Ovary (tissue), 10 donors: ENCODE measurements at places on chromosomes 3 and 15. TPM values are rescaled to one million over a fixed set of nuclear protein-coding genes. Genes with fewer than 3 reads are reported as not detected.

The ABI3BP gene
- 75.2 TPM for total RNA-seq

- DNase-seq, result peak; percentile 31
- no peaks in the 10 kb centered on the region for H3K27me3 ChIP-seq
- no peaks in the 10 kb centered on the region for H3K36me3 ChIP-seq
- H3K4me1 ChIP-seq, result peaks cover 3% of the 10 kb centered on the region
- peak overlapping the region; percentile 93 for H3K4me3 ChIP-seq
- no peak overlapping the region for H3K27ac ChIP-seq
Observed at GRCh38 chr3:123586131-123586530, 1.3 kb upstream of the HACD2 start.

- H3K27me3 ChIP-seq, result no peaks in the 10 kb centered on the region
- H3K4me3 ChIP-seq, result no peak overlapping the region
- H3K27ac ChIP-seq, result peak overlapping the region; percentile 67
- peaks cover 15% of the 10 kb centered on the region for H3K4me1 ChIP-seq
Observed at GRCh38 chr3:16240229-16241023, 24.3 kb downstream of the DPH3 start.

The FNDC3B gene
- 122 TPM for total RNA-seq

The EFHB gene
- 3.6 TPM for total RNA-seq

DNA sequence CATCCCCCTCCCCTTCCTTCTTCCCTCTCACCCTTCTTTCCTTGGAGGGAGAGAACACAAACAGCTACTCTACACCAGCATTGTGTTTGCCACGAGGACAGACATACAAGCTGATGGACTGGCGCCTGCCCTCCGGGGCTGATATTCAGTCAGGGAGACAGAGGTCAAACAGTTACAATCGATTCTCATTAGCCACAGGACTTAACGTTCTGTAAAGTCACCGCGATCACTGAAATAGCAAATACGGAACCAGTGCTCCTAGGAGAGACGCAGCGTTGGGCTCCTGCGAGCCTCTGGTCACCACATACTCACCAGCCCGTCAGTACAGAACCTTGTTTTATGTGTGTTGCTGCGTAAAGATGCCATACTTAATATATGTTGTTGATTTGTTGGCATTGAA is 108.8 kb downstream of the LRRK1 start:
- H3K4me3 ChIP-seq, result no peak overlapping the region
- H3K4me1 ChIP-seq, result peaks cover 18% of the 10 kb centered on the region
- no peaks in the 10 kb centered on the region for H3K27me3 ChIP-seq
- no peak overlapping the region for H3K27ac ChIP-seq
- H3K36me3 ChIP-seq, result no peaks in the 10 kb centered on the region
- peak; percentile 6 for DNase-seq

DNA sequence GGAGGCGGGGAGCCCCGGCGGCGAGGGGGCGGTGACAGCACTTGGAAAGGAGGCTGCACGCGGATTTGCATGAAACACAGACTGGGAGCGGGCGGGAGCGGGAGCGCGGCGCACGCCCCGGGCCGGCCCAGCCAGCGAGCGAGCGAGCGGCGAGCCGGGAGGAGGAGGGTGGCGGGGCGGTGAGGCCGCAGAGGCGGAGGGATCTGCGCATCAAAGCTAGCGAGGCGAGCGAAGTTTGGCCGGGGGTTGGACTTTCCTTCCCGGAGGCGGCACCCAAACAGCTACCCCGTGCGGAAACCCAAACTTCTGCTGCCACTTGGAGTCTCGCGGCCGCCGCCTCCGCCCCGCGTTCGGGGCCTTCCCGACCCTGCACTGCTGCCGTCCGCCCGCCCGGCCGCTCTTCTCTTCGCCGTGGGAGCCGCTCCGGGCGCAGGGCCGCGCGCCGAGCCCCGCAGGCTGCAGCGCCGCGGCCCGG is at the start of gene SMAD3:
TSS of gene SMAD3 (plus strand) at position 72 of the 475 bp plus-strand sequence. CDS start 553 bp downstream, outside the sequence.
- H3K27ac ChIP-seq, result peak within 1 kb of the TSS; percentile 90
- H3K4me1 ChIP-seq, result peaks cover 22% of the 10 kb centered on the region
- peak within 1 kb of the TSS; percentile 76 for H3K4me3 ChIP-seq
- no peaks in the 10 kb centered on the region for H3K36me3 ChIP-seq
- peak; percentile 90 for DNase-seq

DNA sequence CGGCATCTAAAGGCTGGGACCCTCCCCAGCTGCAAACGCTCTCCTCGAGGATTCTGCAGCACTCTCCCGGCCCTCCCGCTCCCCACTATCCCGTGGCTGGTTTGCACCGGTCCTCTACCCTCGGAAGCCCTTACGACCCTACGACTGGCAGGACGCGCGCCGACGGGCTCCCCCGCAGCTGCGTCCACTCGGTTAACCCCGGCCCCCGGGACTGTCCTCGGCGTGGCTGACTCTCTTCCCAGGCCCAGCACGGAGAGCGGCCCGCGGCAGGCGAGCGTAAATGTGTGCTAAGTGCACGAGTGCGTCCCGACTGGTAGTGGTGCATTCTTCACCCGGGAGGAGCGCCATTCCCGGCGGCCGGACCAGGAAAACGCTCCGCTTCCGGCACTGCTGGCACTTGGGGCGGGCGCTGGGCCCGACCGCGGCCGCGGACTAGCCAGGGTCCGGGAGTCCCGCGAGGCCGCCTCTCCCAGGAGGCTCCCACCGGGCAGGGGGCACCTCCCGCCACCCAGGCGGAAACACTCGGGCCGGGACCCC is 508 bp downstream of the GORASP1 start:
- DNase-seq, result peak; percentile 52
- H3K4me3 ChIP-seq, result peak overlapping the region; percentile 88
- peak overlapping the region; percentile 88 for H3K27ac ChIP-seq
- no peaks in the 10 kb centered on the region for H3K36me3 ChIP-seq
- no peaks in the 10 kb centered on the region for H3K27me3 ChIP-seq

GRCh38 chr15:67587754-67588153 is 45.3 kb downstream of the MAP2K5 start:
- H3K27me3 ChIP-seq, result no peaks in the 10 kb centered on the region
- no peak overlapping the region for H3K4me3 ChIP-seq
- DNase-seq, result no peak
- no peaks in the 10 kb centered on the region for H3K4me1 ChIP-seq
- no peak overlapping the region for H3K27ac ChIP-seq

- no peaks in the 10 kb centered on the region for H3K36me3 ChIP-seq
- peaks cover 4% of the 10 kb centered on the region for H3K4me1 ChIP-seq
- peak; percentile 19 for DNase-seq
- H3K4me3 ChIP-seq, result no peak overlapping the region
- H3K27me3 ChIP-seq, result no peaks in the 10 kb centered on the region
Observed at GRCh38 chr15:93583552-93583951, 494.5 kb upstream of the RGMA start.

GRCh38 chr3:5039585-5039984 is 60.3 kb downstream of the BHLHE40 start:
- H3K4me1 ChIP-seq, result no peaks in the 10 kb centered on the region
- no peak overlapping the region for H3K4me3 ChIP-seq
- H3K27me3 ChIP-seq, result no peaks in the 10 kb centered on the region

GRCh38 chr15:69997813-69998212 is 99.9 kb downstream of the TLE3 start:
- H3K4me3 ChIP-seq, result no peak overlapping the region
- no peaks in the 10 kb centered on the region for H3K36me3 ChIP-seq
- no peaks in the 10 kb centered on the region for H3K27me3 ChIP-seq
- no peak for DNase-seq

The TMEM158 gene
- 5.1 TPM for total RNA-seq

DNA sequence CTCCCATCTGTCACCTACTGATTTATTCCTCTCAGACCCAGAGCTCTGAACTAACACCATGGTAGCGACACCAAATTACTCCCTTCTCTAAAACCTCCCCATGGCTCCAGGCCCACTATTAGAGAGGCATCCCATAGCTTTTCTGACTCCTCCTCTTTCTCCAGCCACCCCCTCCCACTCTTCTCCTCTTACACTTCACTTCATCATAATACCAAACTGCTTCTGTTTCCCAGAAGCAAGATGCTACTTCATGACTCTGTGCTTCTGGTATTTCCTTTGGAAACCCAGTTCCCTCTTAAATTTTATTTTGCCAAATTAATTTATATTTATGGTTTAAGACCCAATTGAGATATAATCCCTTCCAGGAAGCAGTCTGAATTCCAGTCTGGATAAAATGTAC is 465.1 kb upstream of the PDZRN3 start:
- H3K27ac ChIP-seq, result no peak overlapping the region
- H3K4me1 ChIP-seq, result no peaks in the 10 kb centered on the region
- DNase-seq, result no peak
- no peaks in the 10 kb centered on the region for H3K27me3 ChIP-seq

The NMNAT3 gene
- 21.6 TPM for total RNA-seq

- H3K4me1 ChIP-seq, result no peaks in the 10 kb centered on the region
- DNase-seq, result no peak
- H3K27ac ChIP-seq, result no peak overlapping the region
- no peaks in the 10 kb centered on the region for H3K27me3 ChIP-seq
- H3K36me3 ChIP-seq, result no peaks in the 10 kb centered on the region
Observed at GRCh38 chr3:114675104-114675503, 381.3 kb downstream of the TIGIT start.

The TM6SF1 gene
- total RNA-seq, result 5.9 TPM

The TMCO5A gene
- not detected for total RNA-seq

The PPP1R14D gene
- not detected for total RNA-seq

- H3K27ac ChIP-seq, result no peak overlapping the region
- DNase-seq, result no peak
- no peaks in the 10 kb centered on the region for H3K36me3 ChIP-seq
- H3K4me3 ChIP-seq, result no peak overlapping the region
Observed at GRCh38 chr15:97678656-97679055, 281.8 kb upstream of the ARRDC4 start.
